Skin of body (tissue), 3 donors: ENCODE measurements at places on chromosomes 2 and 18.

- no peak for DNase-seq
Measured at GRCh38 chr2:132415256-132415914, 1.2 kb upstream of the GPR39 start.

GRCh38 chr18:78704971-78705461 lies 274.6 kb upstream of the SALL3 start:
- no peak for DNase-seq

- peak; percentile 7 for DNase-seq
Measured at GRCh38 chr18:68667121-68667520, 47.8 kb downstream of the TMX3 start.

- DNase-seq: no peak
Measured at GRCh38 chr2:159584796-159585195, 31.6 kb downstream of the BAZ2B start.

DNA sequence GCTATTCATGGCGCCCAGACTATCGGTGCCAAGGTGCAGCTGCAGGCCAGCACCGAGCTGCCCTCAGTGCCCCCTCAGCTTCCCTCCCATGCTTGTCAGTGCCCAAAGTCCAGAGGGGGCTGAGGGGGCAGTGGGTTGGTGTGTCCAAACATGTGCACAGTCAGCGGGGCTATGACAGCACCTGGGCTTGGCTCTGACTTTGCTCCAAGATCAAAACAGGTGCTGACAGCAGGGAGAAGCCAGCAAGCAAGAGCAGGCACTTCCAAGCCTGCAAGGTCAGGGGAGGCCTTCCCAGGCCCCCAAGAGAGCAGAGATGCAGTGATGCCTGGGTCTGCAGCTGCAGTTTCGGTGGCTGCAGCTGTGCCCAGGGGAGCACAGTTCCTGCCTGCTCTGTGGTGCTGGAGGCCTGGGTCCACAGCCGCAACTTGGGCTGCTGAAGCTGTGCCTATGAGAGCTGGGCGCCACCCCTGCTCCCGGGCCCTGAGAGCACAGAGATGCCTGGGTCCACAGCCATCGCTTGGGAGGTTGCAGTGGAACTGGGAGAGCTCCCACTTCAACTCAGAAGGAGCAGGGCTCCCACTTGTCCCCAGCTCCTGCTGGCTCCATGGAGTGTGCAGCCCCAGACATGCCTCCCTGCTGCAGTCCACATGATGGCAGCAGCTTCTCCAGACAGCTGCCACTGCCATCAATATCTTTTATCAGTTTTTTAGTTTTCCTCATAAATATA lies 775.3 kb upstream of the POU3F3 start:
- no peak for DNase-seq

- DNase-seq: no peak
Measured at GRCh38 chr2:220469201-220469600, 841.8 kb downstream of the SLC4A3 start.

- DNase-seq: no peak
Measured at GRCh38 chr2:242075168-242075567, 205.6 kb downstream of the RTP5 start.

DNA sequence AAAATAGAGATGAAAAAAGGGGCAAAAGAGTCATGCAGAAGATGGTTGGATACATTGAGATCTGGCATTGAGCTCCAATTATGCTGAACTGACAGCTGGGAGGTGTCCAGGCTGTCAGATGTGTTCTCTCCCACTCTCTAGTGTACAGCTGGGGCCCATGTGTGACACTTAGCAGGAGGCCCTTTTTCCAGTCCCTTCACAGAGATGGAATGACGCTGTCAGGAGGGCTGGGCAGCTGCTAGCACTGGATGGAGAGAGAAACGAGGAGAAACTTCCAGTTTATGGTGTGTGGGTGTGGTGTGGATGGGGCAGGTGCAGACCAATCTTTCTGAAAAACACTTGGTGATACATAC lies 437.7 kb upstream of the HS6ST1 start:
- peak; percentile 74 for DNase-seq

GRCh38 chr2:126849991-126850535 lies 48.6 kb upstream of the TEX51 start:
- DNase-seq: no peak

DNA sequence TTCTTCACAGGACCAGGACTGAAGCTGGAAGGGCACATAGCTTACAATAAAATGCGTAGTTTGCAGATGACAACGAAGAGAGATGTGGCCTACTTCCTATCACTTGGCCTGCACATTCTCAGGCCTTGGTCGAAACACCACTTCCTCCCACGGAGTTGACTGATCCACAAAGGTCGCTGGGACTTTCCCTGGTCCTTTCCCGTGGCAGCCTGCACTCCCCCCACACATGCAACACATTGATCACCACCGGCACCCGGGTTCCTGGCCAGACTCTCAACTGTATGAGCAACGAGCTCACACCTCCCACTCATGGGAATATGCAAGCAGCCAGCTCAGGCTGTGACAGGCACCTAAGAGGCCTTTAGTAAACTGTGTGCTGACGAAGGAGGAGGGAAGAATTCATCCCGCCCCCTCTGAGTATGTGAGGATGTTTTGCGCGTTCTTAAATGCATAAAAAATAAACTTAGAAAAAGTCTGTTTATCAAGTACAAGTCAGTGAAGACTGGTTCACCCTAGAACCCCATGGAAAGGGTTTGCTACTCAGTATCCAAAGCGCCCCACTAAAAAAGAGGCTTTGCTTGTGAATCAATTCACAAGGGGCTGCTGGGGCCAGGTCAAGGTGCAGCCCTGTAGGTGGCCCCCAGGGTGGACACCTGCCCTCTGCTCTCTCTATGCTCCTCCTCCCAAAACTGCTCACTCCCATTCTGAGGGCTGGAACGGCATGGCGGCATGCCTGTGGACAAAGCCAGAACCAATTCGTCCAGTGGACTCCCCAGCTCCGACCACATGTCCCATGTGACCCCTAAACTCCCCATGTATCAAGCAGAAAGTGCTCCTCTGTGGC lies 154.3 kb downstream of the EIPR1 start:
- DNase-seq: no peak

GRCh38 chr2:2845267-2845666 lies 514.2 kb upstream of the MYT1L start:
- DNase-seq: no peak

- DNase-seq: no peak
Measured at GRCh38 chr18:29271501-29271900, 1094.6 kb upstream of the CDH2 start.

- DNase-seq: no peak
Measured at GRCh38 chr2:128693743-128694029, 375.0 kb upstream of the HS6ST1 start.

GRCh38 chr2:111117598-111118480 lies 2.9 kb upstream of the BCL2L11 start:
- peak; percentile 20 for DNase-seq

DNA sequence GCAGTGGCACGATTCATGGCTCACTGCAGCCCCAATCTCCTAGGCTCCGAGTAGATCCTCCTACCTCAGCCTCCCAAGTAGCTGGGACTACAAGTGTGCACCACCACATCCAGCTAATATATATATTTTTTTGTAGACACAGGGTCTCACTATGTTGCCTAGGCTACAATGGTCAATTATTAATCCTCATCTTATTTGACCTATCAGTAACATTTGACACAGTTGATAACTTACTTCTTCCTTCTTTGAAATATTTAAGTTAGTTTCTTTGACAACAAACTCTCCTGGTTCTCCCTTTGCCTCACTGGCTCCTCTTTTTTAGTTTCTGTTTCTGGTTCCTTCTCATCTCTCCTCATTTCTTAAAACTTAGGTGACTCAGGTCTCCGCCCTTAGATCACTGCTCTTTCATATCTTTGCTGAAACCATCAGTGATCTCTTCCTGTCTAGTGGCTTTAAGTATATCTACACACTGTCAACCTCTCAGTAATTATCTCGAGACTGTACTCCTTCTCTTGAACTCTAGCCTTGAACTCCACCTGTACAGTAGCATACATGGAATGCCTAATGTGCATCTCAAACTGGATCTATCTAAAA lies 11.5 kb downstream of the PGAP1 start:
- no peak for DNase-seq

GRCh38 chr2:230600881-230601280 lies 111.8 kb upstream of the CAB39 start:
- no peak for DNase-seq

- no peak for DNase-seq
Measured at GRCh38 chr2:217937446-217937845, 65.3 kb downstream of the TNS1 start.

- no peak for DNase-seq
Measured at GRCh38 chr2:231228223-231228622, 29.8 kb downstream of the ARMC9 start.

DNA sequence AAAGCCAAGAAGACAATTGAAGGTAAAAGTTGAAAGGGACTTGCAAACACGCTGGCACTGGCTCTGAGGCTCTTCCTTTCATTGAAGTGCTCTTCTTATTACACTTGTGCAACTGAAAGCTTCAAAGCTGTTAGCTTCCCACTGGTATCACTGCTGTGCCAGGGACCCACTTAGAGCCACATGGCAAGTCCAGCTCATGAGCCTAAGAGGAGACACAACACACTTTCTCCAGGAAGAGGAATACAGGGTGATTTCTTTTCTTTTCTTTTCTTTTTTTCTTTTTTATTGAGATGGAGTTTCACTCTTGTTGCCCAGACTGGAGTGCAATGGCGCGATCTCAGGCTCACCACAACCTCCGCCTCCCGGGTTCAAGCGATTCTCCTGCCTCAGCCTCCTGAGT lies 218.2 kb downstream of the ATAD2B start:
- DNase-seq: no peak

GRCh38 chr2:120889936-120890335 lies 154.3 kb downstream of the GLI2 start:
- DNase-seq: no peak

DNA sequence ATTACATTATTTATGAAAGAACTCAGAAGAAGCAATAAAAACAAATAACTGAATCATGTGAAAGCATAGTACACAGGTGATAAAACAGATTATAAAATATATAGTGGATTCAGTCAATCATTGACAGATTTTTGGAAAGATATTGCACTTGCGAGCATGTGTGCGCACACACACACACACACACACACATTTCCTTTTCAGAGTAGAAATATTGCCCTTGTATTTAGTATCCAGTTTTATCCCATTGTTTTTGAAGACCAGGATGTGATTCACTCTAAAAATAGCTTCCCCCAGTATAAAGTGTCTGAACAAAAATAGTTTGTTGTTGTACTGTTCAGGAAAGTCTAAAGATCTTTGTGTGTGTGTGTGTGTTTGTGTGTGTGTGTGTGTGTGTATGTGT lies 145.5 kb downstream of the CALCRL start:
- peak; percentile 51 for DNase-seq

GRCh38 chr18:7548221-7548620 lies 18.9 kb upstream of the PTPRM start:
- no peak for DNase-seq

- peak; percentile 40 for DNase-seq
Measured at GRCh38 chr2:44169155-44169898, 652 bp downstream of the PPM1B start.

DNA sequence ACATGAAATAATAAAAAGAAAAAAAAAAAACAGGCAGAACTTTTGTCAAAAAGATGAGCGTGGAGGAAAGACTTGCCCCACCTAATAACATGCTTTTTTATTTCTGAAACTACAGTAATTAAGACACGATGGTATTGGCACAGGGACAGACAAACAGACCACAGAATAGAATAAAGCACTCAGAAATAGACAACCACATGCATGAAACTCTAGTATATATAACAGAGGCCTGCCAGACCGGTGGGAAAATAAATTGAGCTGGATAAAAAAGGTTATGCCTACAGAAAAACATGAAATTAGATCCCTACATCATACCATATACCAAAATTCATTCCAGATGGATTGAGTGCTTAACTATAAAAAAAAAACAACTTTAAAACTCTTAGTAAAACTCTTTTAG lies 163.1 kb downstream of the NRP2 start:
- DNase-seq: peak; percentile 28

DNA sequence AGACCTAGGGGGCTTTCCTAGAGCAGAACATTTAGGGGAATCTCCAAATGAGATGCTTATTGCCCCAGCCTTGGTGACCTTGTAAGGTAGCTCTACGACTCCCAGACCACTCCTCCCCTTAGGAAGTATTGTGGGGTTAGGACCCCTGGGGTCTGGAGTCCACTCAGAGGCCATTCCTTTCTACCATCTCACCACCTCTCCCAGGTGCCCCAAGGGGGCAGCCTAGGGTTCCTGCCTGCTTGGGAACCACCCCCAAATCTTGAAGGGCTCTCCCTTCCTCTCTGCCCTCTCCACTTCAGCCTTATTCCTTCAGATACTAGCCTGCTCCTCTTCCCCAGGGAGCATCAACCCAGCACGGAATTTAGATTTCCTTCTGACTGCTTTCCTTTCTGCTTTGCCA lies 17.5 kb upstream of the EXOC6B start:
- DNase-seq: no peak

DNA sequence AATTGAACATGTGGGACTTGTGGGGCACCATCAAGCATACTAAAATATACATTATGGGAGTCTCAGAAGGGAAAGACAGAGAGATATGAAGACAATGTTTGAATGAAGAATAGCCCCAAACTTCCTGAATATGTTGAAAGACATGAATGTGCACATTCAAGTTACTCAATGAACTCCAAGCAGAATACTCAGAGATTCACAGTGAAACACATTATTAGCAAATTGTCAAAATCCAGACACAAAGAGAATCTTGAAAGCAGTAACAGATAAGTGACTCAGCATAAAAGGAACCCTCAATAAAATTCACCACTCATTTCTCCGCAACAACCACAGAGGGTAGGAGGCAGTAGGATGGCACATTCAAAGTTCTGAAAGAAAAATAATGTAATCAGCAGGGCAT lies 8.8 kb downstream of the C2orf92 start:
- DNase-seq: no peak

GRCh38 chr2:137117385-137117784 lies 352.0 kb downstream of the THSD7B start:
- no peak for DNase-seq

DNA sequence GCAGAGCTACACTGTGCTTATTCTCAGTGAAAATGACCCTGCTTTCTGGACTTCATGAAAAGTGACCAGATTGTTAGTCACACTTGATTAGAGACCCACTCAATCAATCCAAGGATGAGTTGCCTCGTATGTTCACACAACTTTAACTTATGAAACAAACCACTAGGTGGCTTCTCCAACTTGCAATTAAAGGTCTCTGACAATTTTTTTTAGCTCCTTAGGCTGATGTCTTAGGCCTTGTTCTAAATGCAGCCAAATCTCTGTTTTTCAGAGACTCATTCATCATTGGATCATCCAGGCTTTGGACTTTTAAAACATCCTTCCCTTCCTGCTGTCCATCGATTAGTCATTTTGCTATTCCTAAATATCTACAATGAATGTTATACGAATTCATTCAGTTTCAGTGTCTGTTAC lies 63.4 kb downstream of the MREG start:
- no peak for DNase-seq

- DNase-seq: no peak
Measured at GRCh38 chr2:71919708-71920107, 228.0 kb downstream of the CYP26B1 start.

DNA sequence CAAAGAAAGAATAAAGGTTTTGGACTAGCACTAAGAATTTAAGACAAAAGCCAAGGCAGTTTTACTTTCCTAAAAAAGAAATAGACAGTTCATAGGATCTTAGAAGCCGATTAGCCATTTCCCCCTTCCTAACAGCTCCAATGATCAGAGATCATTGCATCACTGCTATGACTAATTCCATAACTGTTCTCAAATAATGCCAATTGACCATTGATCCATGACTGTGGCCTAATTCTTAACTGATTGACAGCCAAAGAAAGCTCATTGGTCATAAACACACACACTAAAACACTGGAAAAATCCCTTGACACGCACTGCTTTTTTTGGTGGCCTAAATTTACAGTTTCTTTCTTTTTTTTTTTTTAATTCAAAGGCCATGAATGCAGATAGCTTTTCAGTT lies 345.0 kb upstream of the ACVR2A start:
- DNase-seq: no peak

- no peak for DNase-seq
Measured at GRCh38 chr2:211241891-211242290, 685.5 kb downstream of the CPS1 start.
